ENCODE measurements at places on chromosomes 12 and 14. TPM values are rescaled to one million over a fixed set of nuclear protein-coding genes. Genes with fewer than 3 reads are reported as not detected.

The CAPS2 gene
- 2.8 TPM for total RNA-seq

The LMO3 gene
- total RNA-seq = not detected

The RNASE8 gene
- not detected for total RNA-seq

The PTPRQ gene
- not detected for total RNA-seq

The KRAS gene
- 38.4 TPM for total RNA-seq

The KRT72 gene
- 5.4 TPM for total RNA-seq

The NT5DC3 gene
- 2.7 TPM for total RNA-seq

The LRRC43 gene
- total RNA-seq = not detected

The TBX3 gene
- not detected for total RNA-seq

The BEGAIN gene
- 1.4 TPM for total RNA-seq

The MANSC1 gene
- 0.23 TPM for total RNA-seq

The ANKRD33 gene
- not detected for total RNA-seq

The RERGL gene
- not detected for total RNA-seq

The NPAS3 gene
- not detected for total RNA-seq

The KRT3 gene
- total RNA-seq = not detected

The LTBP2 gene
- total RNA-seq = 0.10 TPM
